Activated naive CD8-positive, alpha-beta T cell treated with anti-CD3 and anti-CD28 coated beads for 36 hours (primary cell): ENCODE measurements at places on chromosomes 16 and 17.

DNA sequence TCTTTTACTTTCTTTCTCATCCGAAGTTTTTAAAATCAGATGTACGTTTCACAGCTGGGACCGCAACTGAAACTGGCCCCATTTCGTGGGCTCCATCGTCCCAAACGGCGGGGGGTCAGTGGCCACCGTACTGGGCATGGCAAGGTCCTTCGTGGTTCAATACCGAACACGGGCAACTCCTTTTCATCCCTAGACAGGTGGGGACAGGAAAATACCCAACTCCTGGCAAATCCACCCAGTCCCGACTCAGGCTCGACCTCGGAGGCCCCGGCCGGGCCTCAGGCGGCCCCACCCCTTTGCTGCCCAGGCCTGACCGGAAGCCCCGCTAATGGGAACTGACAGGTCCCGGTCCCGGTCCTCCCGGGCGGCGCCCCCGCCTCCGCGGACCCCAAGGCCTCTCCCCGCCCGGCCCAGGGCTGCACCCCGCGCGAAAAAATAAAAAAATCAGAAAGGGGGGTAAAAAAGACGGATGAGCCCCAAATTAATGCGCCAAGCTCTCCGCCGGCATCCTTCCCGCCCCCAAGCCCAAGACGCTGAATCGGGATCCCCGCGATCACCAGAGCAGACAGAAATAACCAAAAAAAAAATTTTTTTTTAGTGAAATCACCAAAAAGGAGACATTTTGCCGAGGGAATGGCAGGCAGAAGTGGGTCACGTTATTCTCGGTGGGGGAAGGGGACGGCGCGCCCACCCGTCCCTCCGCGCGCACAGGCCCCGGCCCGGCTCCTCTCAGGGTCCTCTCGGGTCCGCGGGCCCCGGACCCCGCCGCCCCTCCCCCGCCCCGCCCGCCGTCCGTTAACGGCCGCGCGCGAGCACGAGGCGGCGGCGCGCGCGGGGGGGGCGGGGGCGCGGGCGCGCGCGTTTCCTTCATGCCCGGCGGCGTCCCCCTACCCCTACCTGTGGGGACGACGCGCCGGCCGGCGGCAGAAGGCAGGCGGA lies 562 bp downstream of the ZC3H7A start:
- peak; percentile 34 for DNase-seq

DNA sequence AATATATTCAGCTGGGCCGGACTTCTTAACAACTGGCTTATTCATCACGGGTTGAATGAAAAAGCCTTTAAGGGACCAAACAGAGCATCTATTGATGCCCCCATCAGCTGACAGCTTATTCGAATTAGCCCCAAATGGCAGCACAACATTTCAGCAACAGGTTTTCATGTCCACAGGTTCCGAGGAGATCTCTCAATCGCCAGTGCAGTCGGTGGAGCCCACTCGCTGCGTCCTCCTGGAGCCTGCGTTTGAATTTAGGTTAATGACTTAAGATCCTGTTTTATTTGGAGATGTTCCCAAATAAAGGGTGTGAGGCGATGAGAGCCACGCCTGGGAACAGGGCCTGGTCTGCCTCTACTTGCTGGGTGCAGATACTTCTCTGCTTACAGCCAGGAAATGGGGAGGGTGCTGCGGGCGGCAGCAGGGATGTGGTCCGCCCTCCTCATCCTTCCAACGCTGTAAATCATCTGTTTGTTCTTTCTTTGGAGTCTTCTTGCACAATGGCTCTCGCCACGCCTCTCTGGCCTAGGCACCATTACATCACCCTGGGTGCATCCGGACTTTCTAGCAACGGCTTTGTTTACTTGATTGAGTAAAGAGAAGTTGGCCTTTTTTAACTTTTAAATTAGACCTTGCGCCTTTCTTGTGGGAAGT lies 22.6 kb downstream of the NDE1 start:
- peak; percentile 63 for DNase-seq

- DNase-seq, result no peak
Measured at GRCh38 chr16:87336434-87337240, 19.4 kb upstream of the C16orf95 start.

- DNase-seq, result peak; percentile 61
Measured at GRCh38 chr17:40075201-40075941, 12.6 kb downstream of the THRA start.

DNA sequence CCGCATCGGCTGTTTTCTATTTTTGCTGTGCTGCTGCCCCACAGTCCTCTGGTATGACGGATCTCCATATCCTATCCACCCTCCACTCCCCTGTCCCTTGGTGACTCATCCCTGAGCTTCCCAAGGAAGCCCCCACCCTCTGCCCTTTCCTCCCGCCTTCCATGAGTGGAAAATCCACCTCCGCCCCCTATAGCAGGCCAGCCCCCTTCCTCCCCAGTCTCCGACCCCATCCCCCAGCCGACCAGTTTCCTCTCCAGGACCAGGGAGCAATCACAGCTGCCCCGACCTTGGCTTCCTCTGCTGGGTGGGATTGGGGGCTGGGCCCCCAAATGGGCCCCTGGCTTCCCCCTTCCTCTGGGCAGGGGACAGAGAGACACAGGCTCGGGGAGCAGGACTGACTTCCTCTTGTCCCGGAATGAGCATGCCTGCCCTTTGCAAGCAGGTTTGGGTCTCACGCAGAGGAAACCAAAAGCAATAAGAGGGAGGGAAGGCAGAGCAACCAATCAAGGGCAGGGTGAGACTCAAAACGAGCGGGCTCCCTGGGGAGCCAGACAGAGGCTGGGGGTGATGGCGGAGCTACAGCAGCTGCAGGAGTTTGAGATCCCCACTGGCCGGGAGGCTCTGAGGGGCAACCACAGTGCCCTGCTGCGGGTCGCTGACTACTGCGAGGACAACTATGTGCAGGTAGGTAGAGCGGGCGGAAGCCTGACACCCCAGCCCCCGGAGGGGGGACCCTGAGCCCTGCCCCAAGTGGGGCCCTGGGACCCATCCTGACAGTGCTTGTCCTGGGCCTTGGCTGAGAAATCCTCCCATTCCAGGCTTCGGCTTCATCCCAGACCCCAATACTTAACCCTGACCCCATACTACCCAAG lies at the start of the genes ABI3 and GNGT2:
Gene ABI3, plus strand, starts transcription at position 550 of the 872 bp plus-strand sequence. Its CDS starts 18 bp downstream, at position 568.
Gene GNGT2, minus strand, starts transcription at position 417 of the 872 bp plus-strand sequence. CDS start 3,152 bp downstream, outside the sequence.
- DNase-seq, result peak; percentile 81

GRCh38 chr16:69013991-69014390 lies 91.5 kb upstream of the HAS3 start:
- DNase-seq, result no peak

DNA sequence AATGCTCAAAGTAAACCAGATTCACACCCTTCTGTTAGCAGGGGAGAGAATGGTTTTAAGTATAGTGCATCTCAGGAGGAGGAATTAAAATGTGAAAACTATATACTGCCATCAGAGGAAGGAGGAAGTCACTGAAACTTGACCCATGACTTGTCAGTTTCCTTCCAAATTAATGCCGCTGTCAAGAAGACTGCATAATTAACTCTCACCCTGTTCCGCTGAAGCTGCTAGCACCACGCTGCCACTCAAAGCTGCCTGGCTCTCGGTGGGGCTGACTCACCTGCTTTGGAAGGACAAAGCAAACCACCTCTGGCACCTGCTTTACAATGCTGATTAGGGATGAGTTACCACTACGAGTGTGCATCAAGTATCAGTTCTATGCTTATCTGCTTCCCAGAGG lies 37.8 kb upstream of the ULK2 start:
- no peak for DNase-seq

DNA sequence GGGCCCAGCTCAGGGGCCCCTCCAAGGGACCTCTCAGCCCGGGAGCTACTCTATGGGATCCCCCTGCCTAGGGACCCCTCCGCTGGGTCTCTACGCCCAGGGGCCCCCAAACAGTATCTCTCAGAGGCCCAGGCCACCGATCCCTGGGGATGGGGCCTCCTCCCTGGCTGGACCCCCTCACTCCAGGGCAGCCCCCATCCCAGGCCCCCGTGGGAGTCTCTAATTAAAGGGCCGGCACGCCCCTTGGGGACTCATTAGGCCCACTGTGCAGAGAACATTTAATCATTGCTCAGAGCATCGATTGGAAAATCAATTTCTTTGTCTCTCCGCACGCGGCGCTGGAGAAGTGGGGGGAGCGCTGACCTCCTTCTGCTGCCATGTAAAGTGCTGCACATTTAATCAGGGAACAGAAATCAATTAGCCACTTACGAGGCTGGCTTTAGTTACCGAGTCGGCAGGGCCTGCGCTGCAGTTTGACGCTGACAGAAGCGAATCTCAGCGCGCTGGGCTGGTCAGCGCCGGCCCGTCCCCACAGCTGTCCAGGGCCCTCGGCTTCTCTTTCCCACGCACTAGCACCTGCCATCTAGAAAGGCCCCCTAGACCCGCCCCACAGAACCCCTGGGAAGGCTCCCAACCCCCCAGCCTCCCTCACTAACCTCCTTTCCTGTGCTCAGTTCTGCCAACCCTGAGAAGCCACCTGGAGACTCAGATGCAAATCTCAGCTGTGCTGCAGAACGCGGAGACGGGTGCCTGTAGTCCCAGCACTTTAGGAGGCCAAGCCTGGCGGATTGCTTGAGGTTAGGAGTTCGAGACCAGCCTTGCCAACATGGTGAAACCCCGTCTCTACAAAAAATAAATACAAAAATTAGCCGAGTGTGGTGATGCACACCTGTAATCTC lies 20.2 kb upstream of the C1QL1 start:
- DNase-seq, result no peak

- DNase-seq, result no peak
Measured at GRCh38 chr16:25643633-25644032, 48.1 kb upstream of the HS3ST4 start.

DNA sequence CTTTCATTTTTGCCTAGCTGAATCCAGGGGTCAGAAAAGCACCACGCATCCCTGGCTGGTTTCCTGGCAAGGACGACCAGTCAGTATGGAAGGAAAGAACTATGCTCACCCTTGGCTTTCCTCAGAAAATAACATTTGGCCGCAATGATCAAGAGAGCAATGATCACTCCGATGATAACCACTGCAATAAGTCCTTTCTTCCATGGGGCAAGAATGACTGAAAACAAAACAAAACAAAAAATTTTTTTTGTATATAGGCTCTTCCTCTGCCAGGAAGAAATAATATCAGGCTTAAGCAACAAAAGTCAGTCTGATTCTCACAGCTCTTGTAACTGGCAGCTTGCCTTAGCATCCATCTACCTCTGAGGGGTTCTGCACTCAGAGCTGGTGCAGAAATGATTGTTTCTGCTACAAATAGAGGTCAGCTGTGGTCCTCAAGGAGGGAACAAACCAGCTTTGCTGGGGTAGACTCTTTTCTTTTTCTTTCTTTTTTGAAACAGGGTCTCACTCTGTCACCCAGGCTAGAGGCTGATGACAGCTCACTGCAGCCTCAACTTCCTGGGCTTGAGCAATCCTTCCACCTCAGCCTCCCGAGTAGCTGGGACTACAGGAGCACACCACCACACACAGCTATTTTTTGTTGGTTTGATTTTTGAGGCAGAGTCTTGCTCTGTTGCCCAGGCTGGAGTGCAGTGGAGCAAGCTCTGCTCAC lies 35.7 kb downstream of the PECAM1 start:
- DNase-seq, result no peak

DNA sequence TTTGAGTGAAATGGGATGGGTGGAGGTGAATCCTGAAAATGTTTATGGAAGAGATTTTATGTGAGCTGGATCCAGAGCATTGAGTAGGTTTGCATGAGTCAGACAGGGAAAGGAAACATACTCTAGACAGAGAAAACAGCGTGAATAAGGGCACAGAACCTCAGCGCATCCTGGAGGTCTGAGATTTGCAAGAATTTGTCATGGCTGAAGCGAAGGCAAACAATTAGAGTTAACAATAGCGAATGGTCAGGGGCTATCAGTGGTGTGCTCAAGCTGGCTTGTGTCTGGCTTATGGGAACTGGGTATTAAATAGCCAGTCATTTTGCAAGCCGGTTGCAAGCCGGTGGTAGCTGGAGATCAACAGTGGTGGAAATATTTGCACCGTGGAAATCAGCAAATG lies 36.4 kb downstream of the MAP2K6 start:
- no peak for DNase-seq

GRCh38 chr16:27595993-27596392 lies 46.0 kb downstream of the KATNIP start:
- no peak for DNase-seq

DNA sequence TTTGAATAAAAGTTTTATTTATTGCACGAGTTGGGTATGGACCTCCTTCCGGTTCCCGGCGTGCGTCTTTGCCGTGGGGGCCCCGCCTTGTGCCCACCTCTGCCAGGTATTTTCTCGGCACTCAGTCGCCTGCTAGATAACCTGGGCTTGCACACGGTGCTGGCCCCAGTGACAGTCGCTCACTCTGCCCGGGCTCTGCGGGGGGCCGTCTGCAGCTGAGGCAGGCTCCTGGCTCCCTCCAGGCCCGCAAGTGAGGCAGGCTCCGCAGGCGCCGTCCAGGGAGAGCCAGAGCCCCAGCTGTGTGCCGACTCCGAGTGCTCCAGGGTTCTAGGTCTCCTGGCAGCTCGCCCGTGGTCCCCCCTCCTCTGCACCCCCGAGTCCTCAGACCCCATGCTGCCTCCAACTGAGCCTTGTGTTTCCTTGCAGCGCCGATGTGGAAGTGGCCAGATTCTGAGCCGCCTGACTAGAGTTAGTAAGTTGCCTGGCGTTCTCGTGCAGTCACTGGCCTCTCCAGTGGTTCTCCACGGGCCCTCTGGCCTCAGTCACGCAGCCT lies 54.7 kb upstream of the PVALEF start:
- DNase-seq, result no peak

DNA sequence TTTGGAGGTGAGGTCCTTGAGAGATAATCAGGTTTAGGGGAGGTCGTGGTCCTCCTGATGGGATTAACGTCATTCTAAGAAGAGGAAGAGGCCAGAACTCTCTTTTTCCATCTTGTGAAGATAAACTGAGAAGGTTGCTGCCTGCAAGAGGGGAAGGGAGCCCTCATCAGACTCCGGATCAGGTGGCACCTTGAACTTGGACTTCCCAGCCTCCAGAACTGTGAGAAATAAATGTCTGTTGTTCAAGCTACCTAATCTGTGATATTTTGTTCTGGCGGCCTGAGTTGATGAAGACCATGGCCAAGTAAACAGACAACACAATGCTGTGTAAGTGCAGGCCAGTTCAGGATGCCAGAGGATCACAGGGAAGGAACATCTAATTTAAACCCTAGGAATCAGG lies 10.9 kb upstream of the PRKCB start:
- no peak for DNase-seq

DNA sequence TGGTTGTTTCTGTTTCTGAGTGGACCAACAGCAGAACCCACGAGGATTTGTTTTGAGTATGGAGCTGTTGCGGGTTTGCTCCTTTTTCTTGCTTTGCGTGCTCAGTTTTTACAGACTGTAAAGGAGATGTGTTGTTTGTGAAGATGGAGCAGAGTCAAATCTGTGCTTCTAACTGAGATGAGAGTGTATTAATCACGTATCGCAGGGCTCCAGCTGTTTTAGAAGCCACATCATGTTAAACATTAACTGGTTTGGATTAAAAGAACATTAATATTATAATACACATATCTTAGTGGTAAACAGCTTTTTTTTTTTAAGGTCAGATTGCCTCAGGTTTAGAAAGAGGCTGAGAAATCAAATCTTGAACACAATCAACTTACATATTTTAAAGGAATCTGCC lies 69.4 kb downstream of the YPEL2 start:
- DNase-seq, result no peak

GRCh38 chr16:11586856-11587642 lies at the start of gene LITAF:
LITAF (minus strand) TSS chr16:11586919; CDS start chr16:11556730, 30,189 bp downstream.
- DNase-seq, result peak; percentile 73

GRCh38 chr17:57493171-57493570 lies 236.8 kb downstream of the MSI2 start:
- no peak for DNase-seq
